Lung microvascular endothelial cell (primary cell): ENCODE measurements at places on chromosomes 16 and 17.

GRCh38 chr16:85309656-85310587 lies 197.7 kb upstream of the CIBAR2 start:
- DNase-seq, result no peak

DNA sequence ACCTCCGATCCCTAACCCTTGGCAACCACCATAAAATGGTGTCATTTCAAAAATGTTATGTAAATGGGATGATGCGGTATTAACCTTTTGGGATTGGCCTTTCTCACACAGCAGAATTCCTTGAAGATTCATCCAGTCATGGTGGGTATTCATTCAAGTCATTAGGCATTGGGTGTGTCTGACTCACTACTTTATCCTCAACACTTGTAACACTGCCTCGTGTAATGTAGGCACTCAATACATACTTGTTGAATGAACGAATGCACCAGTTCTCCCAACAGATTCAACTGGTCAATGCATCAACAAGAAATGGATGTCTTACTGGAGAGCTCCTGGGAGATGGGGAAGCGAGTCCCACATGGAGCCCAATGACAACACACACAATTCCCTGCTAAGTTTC lies 21.8 kb upstream of the GAN start:
- DNase-seq, result no peak

DNA sequence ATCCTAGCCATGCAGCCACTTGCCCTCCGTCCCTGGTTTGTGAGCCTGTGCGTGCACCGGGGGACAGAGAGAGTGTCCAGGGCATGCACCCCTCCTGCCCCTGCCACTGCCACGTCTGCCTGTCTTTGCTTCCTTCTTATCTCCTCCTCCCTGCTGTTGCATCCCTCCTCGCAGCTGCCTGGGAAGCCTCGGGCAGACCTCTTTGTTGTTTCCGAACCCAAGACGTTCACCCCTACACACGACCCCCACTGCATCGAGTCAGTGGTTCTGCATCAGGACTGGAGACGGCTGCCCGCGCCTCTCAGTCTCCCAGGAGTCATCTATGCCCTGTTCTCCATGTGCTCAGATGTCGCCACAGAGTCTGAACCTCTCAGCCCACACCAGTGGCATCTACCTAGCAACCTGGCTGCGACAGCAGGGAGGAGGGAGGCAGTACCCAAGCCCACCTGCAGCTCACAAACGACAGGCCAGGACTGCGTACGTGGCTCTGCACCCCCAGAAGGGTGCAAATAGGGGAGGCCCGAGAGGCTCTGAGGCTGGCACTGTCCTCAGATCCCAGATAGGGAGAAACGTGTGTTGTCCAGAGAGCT lies 5.2 kb downstream of the TIMP2 start:
- no peak for DNase-seq

DNA sequence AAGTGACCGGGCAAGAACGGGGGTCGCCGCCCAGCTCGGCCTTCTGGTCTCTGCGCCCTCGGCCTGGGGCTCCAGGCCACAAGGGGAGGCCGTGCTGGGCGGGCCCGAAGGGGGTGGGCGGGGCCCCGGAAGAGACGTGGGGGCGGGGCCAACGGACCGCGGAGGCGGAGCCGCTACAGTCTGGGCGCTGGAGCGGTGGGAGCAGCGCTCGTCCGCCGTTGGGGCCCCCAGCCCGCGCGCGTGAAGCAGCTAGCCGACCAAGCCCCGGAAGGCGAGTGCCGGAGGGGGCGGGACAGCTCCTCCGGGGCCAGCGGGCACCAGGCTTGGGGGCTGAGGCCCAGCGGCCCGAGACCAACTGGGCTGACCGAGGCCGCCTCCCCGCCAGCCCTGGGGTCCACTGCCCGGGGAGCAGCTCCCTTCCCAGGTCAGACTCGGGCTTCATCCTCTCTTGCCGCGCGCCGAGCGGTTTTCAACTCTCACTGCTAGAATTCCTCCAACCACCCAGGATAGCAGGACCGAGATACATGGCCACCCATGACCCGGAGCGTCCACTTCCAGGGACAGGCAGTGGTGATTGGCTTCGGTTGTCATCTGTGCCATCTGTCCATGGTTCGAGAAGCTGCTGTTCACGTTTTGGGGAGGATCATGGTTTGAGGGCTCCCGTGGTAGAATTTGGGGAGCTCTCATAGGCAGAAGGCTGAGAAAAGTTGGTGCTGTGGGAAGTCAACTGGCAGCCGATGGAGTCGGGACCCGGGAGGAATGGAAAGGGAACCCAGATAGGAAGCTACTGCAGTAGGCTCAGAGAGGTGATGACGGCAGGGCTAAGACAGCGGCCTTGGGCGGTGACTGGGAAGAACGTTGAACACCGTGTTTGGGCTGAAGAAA lies 44.6 kb upstream of the LCMT1 start:
- DNase-seq, result peak; percentile 74

DNA sequence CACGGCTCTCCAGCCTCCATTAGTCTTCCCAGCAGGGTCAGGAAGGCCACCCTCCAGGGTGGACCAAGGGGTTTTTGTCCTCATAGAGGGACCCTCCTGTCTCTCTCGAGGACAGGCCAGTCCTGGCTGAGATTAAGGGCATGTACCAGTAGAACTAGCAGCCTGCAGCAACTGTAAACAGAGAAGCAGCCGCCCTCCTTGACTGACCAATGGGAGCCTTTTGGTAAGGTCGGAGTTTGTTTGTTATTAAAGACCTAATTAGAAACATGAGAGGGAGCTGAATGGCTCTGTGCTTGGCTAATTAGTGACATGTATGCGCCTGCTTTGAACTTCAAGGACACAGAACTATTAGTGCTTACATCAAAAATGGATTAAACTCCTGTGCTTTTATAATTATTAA lies 80.0 kb downstream of the CCDC182 start:
- DNase-seq, result no peak
